ENCODE measurements at places on chromosomes 16 and 17. TPM values are rescaled to one million over a fixed set of nuclear protein-coding genes. Genes with fewer than 3 reads are reported as not detected.

NDUFB10 gene
- total RNA-seq = 169 TPM

IGSF6 gene
- not detected for total RNA-seq

XYLT1 gene
- total RNA-seq = 0.14 TPM

ADGRG3 gene
- total RNA-seq = not detected

XAF1 gene
- 23.9 TPM for total RNA-seq

CBX2 gene
- 9.5 TPM for total RNA-seq

RAPGEFL1 gene
- total RNA-seq = 0.99 TPM

DNAH2 gene
- under 0.01 TPM for total RNA-seq

KRTAP4-3 gene
- total RNA-seq = not detected

CALCOCO2 gene
- total RNA-seq = 30.4 TPM

GRCh38 chr17:44221084-44221861, 1.8 kb upstream of the UBTF start:
- no peak for DNase-seq

- no peak for DNase-seq
Observed at GRCh38 chr17:49574945-49575678, 559 bp upstream of the NXPH3 start.

DNA sequence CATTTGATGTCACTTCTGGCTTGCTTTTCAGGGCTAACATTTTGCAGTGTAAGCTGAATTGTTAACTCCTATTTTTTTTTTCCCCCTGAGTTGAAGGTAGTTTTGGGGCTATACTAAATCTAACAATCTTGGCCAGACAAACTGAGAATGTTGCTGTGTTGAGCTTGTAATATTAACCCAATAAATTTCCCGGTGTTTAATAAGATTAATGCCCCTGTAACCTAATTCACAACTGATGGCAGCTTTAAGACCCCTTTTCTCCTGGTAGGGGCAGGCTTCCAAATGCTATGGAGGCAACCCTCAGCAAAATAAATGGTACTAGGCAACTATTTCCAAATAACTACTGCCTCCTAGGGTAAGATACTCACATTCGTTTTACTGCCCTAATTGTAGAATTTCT, 549.6 kb upstream of the KIF2B start:
- no peak for DNase-seq

DNA sequence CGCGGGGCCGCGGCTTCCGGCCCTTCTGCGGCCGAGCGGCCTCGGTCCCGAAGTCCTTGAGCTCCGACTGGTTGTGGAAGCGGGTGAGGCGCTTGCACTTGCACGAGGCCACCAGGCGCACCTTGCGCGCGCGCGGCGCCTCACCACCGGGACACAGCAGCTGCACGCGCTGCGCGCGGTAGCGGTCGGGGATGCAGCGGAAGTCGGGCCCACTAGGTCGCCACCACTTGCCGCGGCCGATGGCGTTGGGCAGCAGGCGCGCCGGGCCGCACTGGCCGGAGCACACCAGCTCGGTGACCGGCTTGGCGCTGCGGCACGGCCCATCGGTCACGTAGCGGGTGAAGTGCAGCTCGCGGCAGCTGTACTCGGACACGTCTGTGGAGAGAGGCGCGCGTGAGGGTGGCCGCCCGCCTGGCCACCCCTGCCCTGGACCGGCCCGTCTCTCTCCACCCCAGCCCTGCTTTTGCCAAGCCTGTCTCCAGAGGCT, 3.2 kb downstream of the SOST start:
- no peak for DNase-seq

DNA sequence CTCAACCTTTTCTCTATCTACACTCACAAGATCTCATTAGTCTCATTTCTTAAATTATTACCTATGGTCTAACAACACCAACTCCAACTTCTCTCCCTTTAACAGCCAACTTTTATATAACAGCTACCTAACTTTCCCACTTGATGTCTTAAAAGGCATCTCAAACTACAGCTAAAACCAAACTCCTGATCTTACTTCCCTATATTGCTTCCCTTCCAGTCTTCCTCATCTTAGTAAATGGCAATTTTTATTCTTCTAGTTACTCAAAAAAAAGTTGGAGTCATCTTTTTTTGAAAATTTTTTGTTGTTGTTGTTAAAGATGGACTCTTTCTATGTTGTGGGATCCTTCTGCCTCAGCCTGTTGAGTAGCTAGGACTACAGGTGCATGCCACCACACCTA, 15.3 kb downstream of the SRR start:
- no peak for DNase-seq

- DNase-seq = no peak
Observed at GRCh38 chr17:72642720-72643119, 449.8 kb downstream of the SLC39A11 start.

GRCh38 chr17:7459961-7460545, 15.2 kb downstream of the CHRNB1 start:
- DNase-seq = no peak

GRCh38 chr16:85699628-85700027, 10.9 kb upstream of the GINS2 start:
- no peak for DNase-seq

- no peak for DNase-seq
Observed at GRCh38 chr16:31182391-31182790, 2.5 kb downstream of the FUS start.

- DNase-seq = no peak
Observed at GRCh38 chr17:40577611-40578065, 12.4 kb upstream of the CCR7 start.

- DNase-seq = no peak
Observed at GRCh38 chr16:56047307-56048234, 143.7 kb upstream of the GNAO1 start.

- no peak for DNase-seq
Observed at GRCh38 chr16:85296859-85297660, 184.8 kb upstream of the CIBAR2 start.

DNA sequence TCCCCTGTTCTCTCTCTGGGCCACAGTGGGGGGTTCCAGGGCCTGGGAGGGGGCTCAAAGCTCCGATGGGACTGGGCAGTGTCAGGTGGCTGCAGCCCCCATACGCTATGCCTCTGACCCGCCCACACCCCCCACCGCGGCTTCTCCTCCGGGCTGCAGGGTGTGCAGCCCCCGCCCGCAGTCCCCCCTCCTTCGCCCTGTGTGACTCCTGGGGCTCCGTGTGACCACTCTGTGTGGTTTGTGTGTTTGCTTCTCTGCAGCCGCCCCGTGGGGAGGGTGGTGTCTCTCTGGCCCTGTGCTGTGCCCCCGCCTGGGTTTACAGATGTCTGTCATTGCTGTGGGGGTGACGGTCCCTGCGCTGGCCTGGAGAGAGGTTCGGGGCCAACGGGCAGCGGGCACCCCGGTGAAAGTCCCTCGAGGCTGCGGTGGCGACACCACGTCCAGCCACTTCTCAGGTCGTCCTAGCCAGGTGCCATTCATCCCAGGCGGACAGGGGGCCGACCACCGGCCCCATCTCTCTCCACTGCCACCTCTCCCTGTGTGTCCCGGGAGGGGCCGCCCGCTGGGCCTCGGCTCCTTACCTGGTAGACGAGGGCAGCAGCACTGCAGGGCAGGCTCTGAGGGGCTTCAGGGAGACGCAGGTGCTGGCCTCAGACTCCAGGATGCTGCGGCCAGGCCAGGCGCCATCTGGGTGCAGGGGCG, 5.5 kb downstream of the SSTR5 start:
- no peak for DNase-seq

DNA sequence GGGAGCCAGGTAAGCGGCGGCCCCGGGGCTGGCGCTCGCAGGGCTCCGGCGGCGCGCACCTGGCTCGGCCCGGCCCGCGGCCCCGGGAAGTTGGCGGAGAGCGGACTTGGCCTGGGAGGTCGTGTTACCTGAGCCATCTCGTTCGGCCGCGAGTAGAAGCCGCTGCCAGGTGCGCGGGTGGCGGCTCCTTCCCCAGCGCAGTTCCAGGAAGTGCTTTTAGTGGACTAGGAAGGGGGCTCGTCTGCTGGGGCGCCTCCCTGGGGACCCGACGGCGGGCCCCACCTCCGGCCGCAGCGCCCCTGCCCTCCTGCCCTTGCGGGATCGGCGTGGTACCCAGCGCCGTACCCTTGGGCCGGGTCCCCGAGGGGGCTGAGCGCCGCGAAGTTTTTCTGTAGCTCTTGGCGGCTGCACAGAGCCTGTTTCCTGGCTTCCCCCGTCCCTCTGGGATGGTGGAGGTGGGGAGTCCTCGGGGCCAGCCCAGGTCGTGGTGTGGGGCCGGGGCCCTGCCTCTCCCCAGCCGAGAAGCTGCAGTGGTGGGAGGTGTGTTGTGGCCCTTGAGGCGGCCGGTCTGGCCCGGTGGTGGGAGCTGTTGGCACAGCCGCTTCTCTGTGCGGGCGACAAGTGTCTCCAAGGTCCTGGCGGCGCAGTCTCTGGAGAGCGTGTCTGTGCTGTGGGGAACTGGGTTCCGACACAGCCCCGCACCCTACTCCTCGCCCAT, 96.9 kb downstream of the RAB11FIP4 start:
- no peak for DNase-seq

Measured in pulmonary artery endothelial cell (primary cell).